Stimulated activated CD4-positive, alpha-beta T cell treated with anti-CD3 and anti-CD28 coated beads, Interleukin-12 subunit alpha, Interleukin-12 subunit beta, amount 100 ng/mL, for 48 hours (primary cell): ENCODE measurements at places on chromosomes 5 and 9.

- DNase-seq = no peak
These were observed 88.4 kb upstream of the HSPA9 start for GRCh38 chr5:138663561-138663960.

DNA sequence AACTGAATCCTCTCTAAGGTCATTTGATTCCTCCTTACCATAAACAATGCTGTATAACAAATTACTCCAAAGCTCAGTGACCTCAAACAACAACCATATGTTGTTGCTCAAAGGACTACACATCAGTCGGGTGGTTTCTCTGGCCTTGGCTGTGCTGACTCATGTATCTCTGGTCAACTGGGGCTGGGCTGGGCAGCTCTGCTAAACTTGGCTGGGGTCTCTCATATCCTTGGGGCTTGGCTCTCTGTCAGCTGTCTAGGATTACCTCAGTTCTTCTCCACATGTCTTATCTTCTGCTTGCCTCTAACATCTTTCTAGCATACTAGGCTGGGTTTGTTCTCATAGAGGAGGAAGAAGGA lies 86.4 kb downstream of the GALNT10 start:
- no peak for DNase-seq

GRCh38 chr9:30075022-30075421 lies 2309.4 kb upstream of the ACO1 start:
- DNase-seq = no peak

DNA sequence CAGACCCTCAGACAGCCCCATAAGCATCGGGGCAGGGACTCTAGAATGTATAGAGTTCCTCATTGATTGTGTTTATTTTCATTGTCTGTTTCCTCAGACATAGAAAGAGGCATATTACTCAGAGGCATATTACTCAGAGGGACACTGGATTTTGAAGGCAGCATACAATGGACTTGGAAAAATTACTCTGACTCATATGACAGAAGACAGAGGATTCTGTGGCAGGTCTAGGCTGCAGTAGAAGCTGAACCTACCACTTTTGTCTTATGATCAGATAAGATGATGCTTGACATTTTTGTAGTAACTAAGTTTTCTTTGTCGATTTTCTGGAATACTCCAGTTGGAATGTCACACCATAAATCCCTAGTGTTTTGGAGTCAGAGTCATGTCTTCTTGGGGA lies 105.2 kb downstream of the ST8SIA4 start:
- no peak for DNase-seq

- no peak for DNase-seq
These were observed 59.6 kb downstream of the SNCAIP start for GRCh38 chr5:122371511-122372151.

DNA sequence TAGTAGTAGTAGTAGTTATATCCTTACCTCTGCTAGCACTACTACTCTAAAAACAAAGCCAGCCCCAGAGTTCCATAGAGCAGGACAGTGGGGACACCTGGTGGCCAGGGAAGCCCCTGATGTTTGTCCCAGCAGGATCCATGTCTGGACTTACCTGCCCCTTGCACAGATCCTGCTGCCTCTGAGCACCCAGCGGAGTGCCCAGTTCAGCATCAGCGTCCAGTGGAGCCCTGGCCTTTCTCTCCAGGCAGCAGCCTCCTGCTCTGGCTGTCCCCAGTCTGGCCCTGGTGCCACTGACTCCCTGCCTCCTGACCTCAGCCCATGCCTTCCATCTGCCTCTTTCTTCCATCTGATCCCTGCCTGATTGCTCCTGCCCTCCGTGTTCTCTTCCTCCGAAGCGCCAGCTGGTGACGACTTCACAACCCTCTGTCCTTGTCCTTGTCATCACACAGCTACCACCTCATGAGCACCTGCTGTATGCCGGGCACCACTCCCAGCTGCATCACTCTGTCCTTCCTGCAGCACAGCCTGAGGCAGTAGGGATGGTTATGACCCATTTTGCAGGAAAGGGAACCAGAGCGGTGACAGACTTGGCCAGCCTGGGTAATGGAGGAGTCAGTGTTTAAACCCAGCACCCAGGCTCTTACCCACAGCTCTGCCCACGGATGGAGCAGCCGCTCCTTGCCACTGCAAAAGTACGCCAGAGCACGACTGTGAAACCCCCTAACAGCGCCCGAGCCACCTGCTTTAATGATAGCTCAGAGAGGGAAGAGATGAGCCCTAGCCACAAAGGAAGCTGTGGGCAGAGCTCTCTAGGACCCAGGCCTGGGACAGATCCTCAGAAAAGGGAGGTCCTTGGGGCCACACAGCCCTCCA lies 11.5 kb downstream of the SARDH start:
- DNase-seq = peak; percentile 55

DNA sequence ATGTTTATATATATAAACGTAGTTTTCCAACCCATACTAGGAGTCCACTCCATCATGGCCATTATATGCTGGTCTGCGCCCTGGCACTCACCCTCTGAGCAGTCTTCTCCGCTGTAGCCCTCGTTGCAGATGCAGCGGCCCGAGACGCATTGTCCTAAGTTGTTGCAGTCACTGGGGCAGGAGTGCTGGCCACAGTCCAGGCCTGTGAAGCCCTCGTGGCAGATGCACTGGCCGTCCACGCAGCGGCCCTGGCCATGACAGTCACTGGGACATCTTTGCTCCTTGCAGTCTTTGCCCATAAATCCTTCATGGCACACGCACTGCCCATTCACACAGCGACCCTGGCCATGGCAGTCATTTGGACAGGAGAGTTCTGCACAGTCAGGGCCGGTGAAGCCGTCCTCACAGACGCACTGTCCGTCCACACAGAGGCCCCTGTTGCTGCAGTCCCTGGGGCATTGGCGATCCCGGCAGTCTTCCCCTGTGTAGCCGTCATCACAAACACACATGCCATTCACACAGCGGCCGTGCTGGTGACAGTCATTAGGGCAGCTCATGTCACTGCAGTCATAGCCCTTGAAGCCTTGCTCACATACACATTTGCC lies 32.1 kb downstream of the TNC start:
- DNase-seq = no peak

DNA sequence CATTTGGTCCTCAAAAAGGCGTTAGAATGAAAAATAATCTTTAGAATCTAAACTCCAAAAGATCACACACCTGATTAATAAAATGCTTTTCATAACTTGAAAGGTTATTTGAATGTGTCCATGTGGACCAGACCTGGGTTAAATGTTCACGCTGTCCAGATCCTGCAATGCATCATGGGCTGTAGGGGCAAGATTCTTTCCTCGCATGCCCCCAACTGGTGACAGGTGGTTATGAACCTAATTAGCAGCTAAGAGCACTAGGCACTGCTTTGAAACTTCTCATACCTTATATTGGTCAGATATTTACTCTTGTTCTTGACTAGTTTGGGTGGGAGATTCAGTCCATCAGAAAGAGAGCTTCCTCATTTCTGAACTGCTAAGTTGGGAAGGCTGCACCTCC lies 19.3 kb upstream of the PIP5K1B start:
- DNase-seq = peak; percentile 20

DNA sequence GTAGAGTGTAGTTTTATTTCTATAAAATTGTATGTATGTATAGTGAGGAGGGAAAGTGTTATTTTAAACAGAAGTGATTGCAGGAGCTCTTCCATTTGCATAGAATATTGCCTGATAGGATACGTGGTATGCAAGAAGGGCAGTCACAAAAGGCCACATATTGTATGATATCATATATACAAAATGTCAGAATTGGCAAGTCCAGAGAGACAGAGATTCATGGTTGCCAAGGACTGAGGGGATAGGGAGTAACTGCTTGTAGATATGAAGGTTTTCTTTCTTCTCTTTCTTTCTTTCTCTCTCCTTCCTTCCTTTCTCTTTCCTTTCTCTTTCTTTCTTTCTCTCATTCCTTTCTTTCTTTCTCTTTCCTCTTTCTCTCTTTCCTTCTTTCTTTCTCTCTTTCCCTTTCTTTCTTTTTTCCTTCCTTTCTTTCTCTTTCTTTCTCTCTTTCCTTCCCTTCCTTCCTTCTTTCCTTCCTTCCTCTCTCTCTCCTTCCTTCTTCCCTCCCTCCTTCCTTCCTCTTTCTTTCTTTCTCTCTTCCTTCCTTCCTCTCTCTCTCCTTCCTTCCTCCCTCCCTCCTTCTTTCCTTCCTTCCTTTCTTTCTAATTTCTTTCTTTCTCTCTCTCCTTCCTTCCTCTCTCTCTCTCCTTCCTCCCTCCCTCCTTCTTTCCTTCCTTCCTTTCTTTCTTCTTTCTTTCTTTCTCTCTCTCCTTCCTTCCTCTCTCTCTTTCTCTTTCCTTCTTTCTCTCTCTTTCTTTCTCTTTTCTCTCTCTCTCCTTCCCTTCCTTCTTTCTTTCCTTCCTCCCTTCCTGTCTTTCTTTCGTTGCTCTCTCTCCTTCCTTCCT lies 24.5 kb upstream of the WDR38 start:
- no peak for DNase-seq

DNA sequence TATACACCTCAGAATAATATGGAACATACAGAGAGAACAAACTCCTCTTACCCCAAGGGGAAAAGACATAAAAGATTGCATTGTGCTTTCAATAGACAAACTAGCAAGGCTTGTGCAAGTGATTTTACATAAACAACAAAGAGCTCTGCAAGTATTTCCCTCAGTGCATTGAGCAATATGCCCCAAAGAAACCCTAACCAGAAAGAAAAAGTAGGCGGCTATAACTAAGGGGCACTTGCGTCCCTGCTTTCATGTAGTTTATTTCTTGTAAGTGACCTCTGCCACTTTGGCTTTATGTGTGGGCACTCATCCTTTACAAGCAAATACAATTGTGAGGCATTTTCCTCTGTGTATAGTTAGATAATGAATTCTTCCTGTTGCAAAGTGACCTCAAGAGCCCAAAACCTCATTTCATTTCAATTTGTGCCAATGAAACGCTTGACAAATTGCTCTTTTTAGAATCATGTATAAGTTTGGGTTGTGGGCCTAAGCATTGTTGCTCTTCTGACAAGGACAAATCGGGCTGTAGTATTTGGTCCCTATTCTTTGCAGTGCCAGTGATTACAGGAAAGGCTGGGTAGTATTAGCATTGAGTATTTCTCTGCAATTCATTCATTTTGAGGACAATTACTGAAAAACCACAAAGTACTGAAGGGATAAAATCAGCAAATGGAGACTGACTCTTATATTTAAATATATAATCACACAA lies 282.2 kb downstream of the DTWD2 start:
- no peak for DNase-seq

- no peak for DNase-seq
These were observed 149.7 kb upstream of the ZNF366 start for GRCh38 chr5:72656756-72657513.

- DNase-seq = no peak
These were observed 45.0 kb downstream of the PCDHGC5 start for GRCh38 chr5:141533897-141534296.

DNA sequence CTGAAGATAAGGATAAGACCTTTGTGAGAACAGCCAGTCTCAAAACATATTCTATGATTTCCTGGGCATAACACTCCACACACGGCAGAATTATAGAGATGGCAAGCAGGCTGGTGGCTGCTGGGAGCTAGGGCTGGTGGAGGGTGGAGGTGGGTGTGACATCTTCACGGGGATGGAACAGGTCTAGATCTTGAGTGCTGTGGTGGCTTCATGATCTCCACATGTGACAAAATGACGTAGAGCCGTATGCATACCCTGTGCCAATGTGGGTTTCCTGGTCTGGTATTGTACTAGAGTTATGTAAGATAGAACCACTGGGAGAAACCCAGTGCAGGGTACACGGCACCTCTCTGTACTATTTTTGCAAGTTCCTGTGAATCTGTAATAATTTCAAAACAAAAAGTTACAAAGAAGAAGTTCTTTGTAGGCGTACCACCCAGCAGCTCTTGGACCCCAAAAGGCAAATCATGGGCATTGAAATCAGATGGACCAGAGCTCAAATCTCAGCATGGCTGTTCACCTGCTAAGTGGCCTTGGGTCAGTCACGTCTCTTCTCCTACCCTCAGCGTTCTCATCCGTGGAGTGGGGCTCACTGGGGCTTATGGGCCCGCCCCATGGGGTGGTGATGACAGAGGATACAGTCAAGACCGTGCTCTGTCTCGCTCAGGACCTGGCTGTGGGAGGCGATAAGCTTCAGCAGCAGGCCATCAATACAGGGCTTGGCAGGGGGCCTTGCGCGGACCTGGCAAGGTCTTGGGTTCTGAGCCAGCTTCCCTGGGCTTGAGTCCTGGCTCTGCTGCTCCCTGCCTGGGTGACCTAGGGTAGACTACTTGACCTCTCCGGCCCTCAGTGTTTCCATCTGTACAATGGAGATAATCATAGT lies 74.7 kb upstream of the UNC5A start:
- no peak for DNase-seq

GRCh38 chr5:39473156-39473775 lies 48.5 kb upstream of the DAB2 start:
- no peak for DNase-seq

- DNase-seq = no peak
These were observed 16.2 kb upstream of the MAT2B start for GRCh38 chr5:163489055-163489744.

DNA sequence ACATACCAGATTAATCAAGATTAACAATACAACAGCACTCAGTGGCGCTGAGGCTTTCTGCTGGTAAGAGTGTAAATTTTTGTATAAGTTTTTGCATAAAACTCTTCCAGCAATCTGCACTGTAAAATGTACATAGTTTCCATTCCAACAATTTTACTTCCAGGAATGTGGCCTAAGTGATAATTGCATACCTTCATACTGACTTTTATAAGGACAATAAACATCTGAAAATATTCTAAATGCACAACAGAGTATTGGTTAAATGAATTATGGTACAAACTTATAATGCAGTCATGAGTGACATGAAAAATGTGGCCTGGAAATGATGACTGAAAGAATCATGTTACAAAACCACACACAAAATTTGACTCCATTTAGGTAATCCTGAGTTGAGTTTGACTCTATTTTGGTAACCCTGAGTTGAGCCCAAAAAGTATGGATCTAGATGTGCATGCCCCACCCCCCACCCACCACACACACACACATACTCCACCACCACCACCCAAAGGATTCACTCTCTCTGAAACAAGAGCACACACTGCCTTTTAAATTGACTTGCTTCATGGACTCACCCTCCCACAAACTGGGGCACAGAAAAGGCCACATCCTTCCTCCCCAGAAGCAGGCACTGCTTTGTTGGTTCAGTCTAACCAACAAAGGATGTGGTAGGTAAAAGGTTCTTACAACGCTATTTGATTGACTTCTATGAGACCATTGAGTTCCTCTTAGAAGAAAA lies 137.6 kb downstream of the SUSD1 start:
- peak; percentile 44 for DNase-seq

DNA sequence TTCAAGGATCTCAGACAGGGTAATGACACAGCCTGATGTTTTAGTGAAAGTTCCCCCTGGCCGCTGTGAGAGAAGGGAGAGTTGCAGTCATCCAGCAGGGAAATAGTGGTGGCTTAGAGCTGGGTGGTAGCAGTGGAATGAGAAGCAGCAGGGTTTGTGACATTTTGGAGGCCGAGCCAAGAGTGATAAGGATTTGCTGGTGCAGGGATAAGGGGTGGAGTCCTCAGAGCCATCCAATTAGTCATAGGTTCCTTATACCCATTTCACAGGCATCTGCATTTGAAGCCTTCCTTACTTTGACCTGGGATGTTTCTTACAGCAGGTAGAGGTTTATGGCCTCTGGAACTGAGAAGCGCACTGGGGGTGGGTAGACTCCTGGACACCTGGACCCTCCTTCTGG lies 12.8 kb downstream of the JADE2 start:
- no peak for DNase-seq
